ENCODE measurements at places on chromosomes 4 and X. TPM values are rescaled to one million over a fixed set of nuclear protein-coding genes. Genes with fewer than 3 reads are reported as not detected.

The RPL36A gene
- polyA plus RNA-seq: 2,390 TPM

The PDE5A gene
- polyA plus RNA-seq: 1.9 TPM

The SPOCK3 gene
- polyA plus RNA-seq: not detected

The FGF13 gene
- not detected for polyA plus RNA-seq

The SLC6A14 gene
- not detected for polyA plus RNA-seq

The ARHGAP10 gene
- not detected for polyA plus RNA-seq

The BLOC1S4 gene
- polyA plus RNA-seq: 86.8 TPM

The STOX2 gene
- not detected for polyA plus RNA-seq
